ENCODE measurements at places on chromosomes 7 and 10.

- DNase-seq, result peak; percentile 79
Measured at GRCh38 chr10:18681971-18682411, 22.8 kb downstream of the ARL5B start.

DNA sequence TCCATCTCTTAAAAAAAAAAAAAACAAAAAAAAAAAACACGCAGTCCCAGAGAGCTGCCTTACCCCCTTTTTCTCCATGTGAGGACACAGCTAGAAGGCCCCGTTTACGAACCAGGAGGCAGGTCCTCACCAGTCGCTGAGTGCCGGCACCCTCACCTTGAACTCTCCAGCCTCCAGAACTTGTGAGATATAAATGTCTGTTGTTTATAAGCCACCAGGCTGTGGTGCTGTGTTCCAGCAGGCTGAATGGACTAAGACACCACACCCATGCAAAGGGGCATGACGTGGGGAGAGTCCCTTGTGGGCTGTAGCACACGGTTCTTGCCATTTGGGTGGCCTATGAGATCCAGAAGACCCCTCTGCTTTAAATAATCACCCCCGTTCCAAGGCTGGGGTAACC lies 17.2 kb downstream of the ECHDC3 start:
- no peak for DNase-seq

DNA sequence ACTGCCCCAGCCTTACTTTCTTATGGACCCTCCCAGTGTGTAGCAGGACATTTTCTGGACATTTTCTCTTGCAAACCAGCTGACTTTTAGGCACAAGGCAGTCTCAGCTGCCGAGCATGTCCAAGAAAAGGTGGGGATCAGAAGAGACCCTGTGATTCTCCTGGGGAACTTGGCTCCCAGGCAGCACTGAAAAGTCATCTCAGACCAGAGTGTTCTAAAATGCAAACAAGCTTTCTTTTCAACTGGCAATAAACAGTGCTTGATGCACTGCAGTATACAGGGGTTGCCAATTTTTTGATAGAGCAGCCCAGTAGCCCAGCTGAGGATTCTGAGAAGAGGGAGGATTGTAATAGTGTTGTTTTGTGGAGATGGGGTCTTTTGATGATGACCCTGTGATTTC lies 168.0 kb upstream of the PHYHIPL start:
- no peak for DNase-seq

DNA sequence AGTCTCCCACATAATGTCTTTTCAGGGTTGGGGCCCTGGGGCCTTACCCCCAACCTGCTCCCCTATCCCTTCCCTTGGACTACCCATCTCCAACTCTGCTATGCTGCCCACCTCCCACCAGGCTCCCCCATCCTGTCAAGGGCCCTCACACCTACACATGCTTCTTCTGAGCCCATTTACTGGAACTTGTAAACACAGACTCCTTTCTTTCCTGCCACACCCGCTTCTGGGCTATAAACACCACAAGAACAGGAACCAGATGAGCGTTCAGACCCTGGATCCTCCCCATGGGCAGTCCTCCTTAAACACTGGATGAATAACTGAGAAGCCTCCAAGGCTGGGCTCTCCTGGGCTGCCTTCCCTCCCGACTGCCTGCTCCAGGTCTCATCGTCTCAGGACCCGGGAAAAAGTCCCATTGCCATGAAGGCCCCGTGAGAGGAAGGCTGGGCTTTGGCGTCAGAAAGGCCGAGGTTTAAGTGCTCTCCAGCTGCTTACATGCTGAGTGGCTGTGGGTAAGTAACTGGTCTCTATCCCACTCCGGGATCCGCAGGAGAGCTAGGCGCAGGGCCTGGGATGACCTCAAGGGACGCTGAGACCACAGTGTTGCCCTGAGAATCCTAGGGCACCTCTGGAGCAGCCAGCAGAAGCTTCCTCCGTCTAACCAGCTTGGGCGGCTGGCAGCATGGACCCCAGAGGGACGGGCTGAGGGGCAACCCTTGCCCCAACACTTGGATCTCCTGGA lies 15.6 kb upstream of the CRHR2 start:
- no peak for DNase-seq

- peak; percentile 7 for DNase-seq
Measured at GRCh38 chr10:69901628-69902505, 100.2 kb downstream of the COL13A1 start.

- DNase-seq, result no peak
Measured at GRCh38 chr10:130234171-130234965, 98.2 kb downstream of the GLRX3 start.

GRCh38 chr7:7861211-7861633 lies 107.4 kb upstream of the GLCCI1 start:
- DNase-seq, result peak; percentile 32

- DNase-seq, result no peak
Measured at GRCh38 chr7:33909318-33909717, 4.0 kb downstream of the BMPER start.

- no peak for DNase-seq
Measured at GRCh38 chr7:33685503-33685902, 219.8 kb upstream of the BMPER start.

- DNase-seq, result no peak
Measured at GRCh38 chr10:84059526-84059925, 79.8 kb upstream of the GHITM start.

- DNase-seq, result no peak
Measured at GRCh38 chr7:41769162-41769561, 66.3 kb upstream of the INHBA start.

GRCh38 chr7:69359003-69359700 lies 239.1 kb upstream of the AUTS2 start:
- no peak for DNase-seq

DNA sequence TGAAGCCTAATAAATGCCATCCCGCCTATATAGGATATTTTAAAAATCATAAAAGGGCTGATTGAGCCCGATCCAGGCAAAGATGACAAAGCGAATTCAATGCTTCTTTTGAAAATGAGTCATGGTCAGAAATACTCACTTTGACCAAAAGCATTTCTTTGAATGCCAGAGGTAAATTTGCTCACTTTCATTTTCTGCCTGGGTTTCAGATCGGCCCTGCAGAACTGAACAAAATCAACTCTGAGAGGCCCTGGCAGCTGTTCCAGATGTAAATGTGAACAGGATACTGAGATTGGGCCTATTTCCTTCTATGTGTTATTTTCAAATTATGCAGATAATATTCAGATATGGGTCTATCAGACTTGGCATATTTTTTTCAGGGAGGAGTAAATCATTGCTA lies 114.8 kb upstream of the ARID5B start:
- peak; percentile 62 for DNase-seq

- no peak for DNase-seq
Measured at GRCh38 chr7:108145401-108145800, 15.2 kb upstream of the LAMB4 start.

DNA sequence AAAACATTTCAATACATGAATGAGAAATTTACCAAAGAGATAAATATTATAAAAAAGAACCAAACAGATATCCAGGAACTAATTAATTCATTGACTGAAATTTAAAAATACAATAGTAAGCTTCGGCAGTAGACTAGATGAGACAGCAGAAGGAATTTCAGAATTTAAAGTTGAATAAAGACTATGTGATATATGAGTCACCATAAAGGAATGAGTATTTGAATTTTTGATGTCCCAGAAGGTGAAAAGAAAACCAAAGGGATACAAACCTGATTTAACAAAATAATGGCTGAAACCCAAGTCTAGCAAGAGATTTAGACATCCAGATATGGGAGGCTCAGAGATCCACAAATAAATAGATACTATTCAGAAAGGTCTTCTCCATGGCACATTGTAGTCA lies 623.9 kb upstream of the FOXK1 start:
- no peak for DNase-seq

GRCh38 chr7:151345576-151346469 lies 4.2 kb downstream of the NUB1 start:
- DNase-seq, result no peak

- no peak for DNase-seq
Measured at GRCh38 chr7:157874870-157875229, 538.0 kb downstream of the DNAJB6 start.

Data from RCC 7860 (cell line).